ENCODE measurements at places on chromosomes 11 and 22.

GRCh38 chr11:12284316-12285050 lies 92.9 kb upstream of the PARVA start:
- DNase-seq: peak; percentile 82

GRCh38 chr22:21827628-21828267 lies 39.7 kb downstream of the MAPK1 start:
- no peak for DNase-seq

DNA sequence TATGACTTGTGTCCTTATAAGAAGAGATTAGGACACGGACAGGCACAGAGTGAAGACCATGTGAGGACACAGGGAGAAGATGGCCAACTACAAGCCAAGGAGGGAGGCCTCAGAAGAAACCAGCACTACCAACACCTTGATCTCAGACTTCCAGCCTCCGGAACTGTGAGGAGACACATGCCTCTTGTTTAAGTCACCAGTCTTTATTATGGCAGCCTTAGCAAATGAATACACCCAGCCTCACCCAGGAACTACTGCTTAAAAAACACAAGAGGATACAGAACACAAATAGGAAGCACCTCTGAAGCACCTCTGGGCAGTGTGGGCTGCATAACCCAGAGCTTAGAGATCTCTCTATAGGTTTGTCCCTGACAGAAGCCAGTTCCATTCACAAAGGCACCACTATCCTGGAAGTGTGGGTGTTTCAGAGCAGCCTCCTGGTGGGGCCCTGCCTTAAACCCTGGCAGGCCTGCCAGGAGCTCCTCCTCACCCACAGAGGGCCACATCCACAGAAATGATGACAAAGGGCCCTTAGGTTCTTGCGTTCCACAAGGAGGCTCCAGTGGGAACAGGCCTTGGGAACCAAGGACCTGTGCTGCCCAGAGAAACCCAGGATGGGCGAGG lies 58.8 kb downstream of the CHRDL2 start:
- DNase-seq: no peak

DNA sequence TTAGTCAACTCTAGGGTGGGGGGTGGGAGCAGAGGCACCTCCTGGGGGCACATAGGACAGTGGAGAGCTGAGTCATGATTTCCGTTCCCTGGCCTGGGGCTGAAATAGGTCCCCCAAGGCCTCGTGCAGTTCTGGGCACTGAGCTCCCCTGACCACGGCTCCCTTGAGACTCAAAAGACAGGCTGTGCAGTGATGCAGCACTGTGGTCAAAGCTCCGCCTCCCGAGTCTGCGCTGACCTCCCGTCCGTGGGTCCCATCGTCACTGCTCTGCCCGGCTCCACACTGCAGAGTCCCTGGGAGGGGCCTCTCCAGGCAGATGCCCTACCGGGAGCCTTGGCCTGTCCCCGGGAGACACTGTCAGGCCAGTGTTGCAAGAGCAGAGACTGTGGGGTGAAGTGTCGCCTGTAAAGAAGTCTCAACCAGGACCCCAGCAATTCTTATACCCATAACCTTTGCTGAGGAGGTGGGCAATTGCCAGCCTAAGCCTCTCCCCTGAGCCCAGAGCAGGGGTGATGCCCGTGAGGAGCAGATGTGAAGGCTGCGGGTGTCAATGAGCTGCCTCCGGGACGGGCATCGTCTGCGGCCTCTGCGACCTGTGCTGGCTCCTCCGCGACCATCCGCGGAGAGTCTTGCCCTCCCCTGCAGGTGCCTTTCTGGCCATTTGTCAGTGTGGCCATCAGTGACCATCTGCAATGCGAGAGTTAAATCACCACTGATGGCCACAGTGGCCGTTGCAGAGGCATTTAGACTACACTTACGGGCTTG lies 877.3 kb downstream of the BRD1 start:
- DNase-seq: no peak

DNA sequence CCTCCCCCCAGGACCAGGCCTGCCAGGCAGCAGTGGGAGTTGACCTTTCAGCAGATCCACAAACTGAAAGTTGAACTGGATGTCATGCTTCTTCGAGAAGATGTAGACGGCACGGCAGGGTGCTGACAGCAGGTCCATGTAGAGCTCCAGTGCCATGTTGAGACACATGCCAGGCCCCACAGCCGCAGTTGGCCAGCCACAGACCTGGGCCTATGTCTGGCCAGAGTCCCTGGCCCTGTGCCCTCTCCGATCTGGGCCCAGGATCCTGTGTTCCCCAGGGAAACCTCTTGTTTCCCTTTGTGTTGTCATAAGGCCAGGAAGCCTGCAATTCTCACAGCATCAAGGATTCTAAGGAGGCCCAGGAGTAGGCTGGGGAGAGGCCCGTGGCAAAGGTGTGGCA lies at the start of gene GSTT4:
Gene GSTT4, minus strand, starts transcription at position 253 of the 400 bp plus-strand sequence. Its CDS starts 97 bp downstream, at position 156.
- no peak for DNase-seq

- no peak for DNase-seq
Measured at GRCh38 chr22:46774253-46774979, 12.0 kb downstream of the TBC1D22A start.

DNA sequence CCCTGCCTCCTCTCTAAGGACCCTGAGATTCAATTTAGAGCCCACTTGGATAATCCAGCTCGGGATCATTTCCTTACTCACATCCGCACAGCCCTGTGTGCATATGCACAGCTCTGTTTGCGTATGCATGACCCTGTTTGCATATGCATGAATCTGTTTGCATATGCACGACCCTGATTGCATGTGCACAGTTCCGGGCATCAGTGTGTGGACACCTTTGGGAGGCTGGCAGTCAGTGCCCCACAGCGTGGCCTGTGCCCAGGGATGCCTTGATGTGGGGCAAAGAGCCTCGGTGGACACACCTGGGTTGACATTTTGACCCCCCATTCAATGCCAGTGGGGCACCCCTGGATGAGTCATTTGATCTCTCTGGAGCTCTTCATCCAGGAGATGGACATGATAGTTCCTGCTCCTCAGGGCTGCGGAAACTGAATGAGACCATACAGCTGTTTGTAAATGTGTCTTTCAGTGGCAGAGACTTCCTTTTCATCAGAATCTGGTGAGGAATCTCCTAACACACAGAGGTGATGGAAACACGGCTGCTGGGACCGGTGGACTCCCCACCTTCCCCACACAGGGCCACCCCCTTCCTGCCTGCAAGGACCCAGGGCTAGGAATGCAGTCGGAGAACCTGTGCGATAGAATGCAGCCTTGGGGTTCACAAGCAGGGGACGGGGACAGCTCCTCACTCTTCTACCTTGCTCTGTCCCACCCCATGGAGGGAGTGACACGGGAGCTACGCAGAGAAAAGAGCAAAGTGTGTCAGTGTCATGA lies 41.2 kb downstream of the MYEOV start:
- DNase-seq: no peak

GRCh38 chr22:25007444-25008106 lies 55.1 kb downstream of the KIAA1671 start:
- no peak for DNase-seq

GRCh38 chr11:8768625-8769333 lies 86.2 kb downstream of the RPL27A start:
- peak; percentile 80 for DNase-seq

DNA sequence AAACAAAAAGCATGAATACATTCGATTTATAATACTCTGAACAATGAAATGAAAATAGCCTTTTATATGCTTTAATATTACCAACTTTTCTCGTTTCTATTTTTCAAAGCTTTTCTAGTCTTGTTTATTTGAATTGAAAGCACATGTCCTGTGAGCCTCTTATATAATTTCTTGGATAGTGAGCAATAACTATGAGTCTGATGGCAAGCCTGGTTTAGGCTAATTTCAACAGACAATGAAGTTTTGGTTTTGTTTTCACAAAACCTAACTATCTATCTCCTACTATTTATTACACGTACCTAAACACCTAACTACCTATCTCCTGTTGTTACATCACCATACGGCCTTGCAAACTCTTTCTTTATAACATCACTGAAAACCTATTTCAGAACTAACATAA lies 29.2 kb upstream of the CEP126 start:
- DNase-seq: no peak

GRCh38 chr11:102590276-102591049 lies 34.7 kb downstream of the MMP20 start:
- no peak for DNase-seq

- DNase-seq: no peak
Measured at GRCh38 chr11:35850191-35850590, 93.7 kb upstream of the LDLRAD3 start.

DNA sequence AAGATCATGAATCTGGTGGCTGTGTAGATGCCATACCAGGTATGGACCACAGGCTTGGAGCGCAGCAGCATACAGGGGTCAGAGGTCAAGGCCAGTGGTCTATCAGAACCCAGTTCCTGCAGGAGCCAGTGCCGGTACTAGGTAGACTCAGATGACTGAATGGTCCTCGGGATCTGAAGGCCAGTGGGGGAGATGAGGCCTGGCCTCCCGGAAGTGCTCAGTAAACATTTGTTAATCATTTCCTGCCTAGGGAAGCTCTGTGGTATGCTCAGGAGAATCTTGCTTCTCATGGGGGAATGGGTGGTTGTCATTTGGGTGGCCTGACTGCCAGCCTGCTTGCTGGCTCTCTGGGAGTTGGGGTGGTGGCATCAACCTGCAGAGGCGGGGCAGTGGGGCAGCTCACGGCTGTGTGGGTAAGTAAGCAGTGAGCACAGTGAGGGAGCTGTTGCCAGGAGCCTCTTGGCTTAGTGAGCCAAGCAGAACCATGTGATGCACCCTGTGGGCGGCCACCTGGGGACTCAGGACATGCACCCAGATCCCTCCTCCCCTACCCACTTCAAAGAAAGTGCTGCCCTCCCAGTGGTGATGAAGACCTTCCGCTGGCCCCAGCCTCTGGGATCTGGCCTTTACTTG lies 33.0 kb downstream of the PTPRJ start:
- DNase-seq: no peak

GRCh38 chr11:110447343-110447742 lies 17.6 kb downstream of the FDX1 start:
- no peak for DNase-seq

DNA sequence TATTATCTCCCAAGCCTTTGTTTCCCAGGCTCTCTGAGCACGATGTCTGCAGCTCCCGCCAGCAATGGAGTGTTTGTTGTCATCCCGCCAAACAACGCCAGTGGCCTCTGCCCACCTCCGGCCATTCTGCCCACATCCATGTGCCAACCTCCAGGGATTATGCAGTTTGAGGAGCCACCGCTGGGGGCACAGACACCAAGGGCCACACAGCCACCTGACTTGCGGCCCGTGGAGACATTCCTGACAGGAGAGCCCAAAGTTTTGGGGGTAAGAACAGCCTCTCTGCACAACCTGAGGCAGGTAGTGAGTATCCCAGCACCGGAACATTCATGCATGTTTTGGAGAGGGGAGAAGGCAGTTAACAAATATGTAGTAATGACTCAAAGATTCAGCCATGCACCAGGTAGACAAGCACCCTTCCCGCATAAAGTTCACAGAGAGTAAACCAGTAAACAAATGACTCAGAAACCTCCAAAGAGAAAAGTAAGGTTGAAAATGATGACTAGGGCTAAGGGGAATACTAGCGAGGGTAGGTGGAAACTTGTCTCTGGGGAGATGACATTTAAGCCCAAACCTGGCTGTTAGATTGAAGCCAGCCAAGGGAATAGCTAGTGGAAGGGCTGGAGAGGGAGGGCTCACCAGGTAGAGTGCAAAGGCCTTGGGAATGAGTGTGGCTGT lies 7.2 kb downstream of the MS4A15 start:
- DNase-seq: no peak

DNA sequence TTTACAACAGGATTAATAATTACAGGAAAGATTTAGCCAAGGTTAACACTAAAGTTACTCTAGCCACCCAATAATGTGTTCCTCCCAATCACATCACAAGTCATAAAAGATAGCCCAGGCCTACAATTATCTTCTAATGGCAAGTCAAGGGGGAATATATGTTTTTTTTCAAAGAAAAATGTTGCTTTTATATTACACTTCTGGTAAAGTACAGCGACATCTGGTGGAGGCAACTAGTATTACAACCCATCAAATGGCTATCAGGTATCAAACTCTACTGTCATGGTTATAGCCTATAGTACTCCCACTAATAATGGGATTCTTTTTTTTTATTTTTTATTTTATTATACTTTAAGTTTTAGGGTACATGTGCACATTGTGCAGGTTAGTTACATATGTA lies 71.8 kb downstream of the XRRA1 start:
- DNase-seq: peak; percentile 35

DNA sequence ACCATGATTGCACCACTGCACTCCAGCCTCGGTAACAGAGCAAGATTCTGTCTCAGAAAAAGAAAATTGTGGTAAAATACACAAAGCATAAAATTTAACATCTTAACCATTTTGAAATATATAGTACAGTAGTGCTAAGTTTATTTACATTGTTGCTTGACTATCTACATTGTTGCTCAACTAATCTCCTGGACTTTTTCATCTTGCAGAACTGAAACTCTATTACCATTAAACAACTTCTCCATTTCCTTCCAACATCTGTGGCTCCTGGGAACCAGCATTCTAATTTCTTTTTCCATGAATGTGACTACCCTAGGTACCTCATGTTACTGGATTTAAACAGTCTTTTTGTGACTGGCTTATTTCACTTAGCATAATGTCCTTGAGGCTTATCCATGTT lies 13.5 kb upstream of the VWA5A start:
- DNase-seq: no peak

GRCh38 chr11:69040581-69041260 lies 8.0 kb upstream of the TPCN2 start:
- peak; percentile 93 for DNase-seq

DNA sequence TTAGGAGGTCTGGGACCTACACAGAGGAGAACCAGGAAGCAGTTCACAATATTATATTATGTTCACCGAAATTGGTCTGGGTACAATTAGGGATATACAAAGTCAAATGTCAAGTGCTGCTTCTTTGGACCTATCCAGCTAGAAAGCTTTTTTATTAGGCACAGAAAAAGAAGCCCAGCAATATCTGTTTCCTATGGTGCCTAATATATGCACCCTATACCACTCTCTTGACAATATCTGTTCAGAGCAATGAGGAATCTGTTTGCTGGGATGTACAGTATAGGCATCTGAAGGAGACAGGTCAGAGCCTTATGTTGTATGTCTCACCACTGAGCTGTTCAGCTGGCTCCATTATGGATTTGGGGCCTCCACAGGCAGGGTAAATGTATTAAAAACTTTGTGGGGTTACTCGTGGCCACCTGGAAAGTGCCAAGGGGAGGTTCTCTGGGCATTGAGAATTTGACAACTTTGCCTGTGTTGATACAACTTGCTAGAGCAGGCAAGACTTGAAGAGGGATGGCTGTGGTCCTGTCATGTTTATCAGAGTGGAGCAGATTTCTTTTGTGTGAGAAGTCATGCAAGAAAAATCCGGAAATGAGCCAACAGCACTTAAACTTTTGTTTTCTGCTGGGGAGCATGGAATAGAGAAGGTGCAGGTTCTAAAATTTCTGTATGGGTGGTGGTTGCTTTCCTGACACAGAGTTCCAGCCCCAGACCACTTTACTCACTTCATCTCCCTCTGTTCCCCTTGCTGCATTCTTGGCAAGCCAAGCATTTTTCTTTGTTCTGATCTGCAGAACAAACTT lies 10.1 kb downstream of the STIM1 start:
- peak; percentile 55 for DNase-seq

DNA sequence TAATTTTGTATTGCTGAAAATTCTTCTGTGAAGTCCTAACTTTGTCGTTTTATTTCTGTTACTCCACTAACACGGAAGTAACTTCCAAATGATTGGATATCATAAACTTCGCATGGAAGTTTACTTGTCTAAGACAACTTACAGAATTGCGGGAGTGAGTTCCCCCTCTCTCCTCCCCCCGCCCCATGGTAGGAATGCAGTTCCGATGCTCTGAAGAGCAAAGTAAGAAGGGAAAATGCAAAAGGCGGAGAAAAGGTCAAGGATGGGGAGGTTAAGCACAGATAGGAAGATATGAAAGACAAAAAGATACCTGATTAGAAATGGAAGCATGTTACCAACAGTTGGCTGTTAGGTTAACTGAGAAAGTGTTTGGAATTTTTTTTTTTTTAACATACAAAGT lies 1.3 kb downstream of the EIF3M start:
- DNase-seq: no peak

GRCh38 chr11:2754008-2754407 lies 54.2 kb upstream of the KCNQ1OT1 start:
- DNase-seq: no peak
